ENCODE measurements at places on chromosomes 5 and 9. TPM values are rescaled to one million over a fixed set of nuclear protein-coding genes. Genes with fewer than 3 reads are reported as not detected.

DNA sequence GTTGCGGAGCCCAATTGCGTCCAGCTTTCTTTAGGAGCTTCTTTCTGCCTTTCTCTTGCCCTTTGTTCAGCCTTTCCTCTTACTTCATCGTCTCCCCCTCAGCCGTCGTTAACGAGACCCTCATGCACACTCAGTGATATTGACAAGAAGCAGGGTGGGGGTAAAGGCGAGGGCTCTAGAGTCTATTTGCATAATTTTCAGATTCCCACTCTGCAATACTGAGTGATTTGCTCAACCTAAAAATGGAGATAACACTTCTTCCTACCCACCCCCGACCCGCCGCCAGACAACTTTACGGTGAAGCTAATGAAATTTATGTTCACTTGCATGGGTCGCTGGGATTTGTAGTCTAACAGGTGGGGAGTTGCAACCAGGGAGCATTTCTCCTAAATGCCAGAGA lies 1.3 kb upstream of the TBC1D2 start:
- H3K4me3 ChIP-seq = peak overlapping the region; percentile 94
- no peaks in the 10 kb centered on the region for H3K27me3 ChIP-seq
- peak overlapping the region; percentile 98 for H3K27ac ChIP-seq
- peak; percentile 64 for DNase-seq

GRCh38 chr5:180334751-180335613 lies 18.2 kb downstream of the GFPT2 start:
- no peaks in the 10 kb centered on the region for H3K36me3 ChIP-seq
- H3K4me3 ChIP-seq = no peak overlapping the region
- no peaks in the 10 kb centered on the region for H3K4me1 ChIP-seq
- no peak overlapping the region for H3K27ac ChIP-seq
- peaks cover 15% of the 10 kb centered on the region for H3K27me3 ChIP-seq
- no peak for DNase-seq

GRCh38 chr9:88221105-88221504 lies 82.8 kb upstream of the SPATA31C2 start:
- H3K4me1 ChIP-seq = no peaks in the 10 kb centered on the region
- H3K27ac ChIP-seq = no peak overlapping the region
- H3K36me3 ChIP-seq = no peaks in the 10 kb centered on the region
- peaks cover 5% of the 10 kb centered on the region for H3K27me3 ChIP-seq
- no peak overlapping the region for H3K4me3 ChIP-seq

Gene STPG3
- total RNA-seq = not detected

- peaks cover 27% of the 10 kb centered on the region for H3K27me3 ChIP-seq
- H3K27ac ChIP-seq = peak overlapping the region; percentile 40
- H3K36me3 ChIP-seq = peaks cover 2% of the 10 kb centered on the region
- peak; percentile 74 for DNase-seq
Measured at GRCh38 chr9:125409637-125410521, 148.3 kb downstream of the GAPVD1 start.

GRCh38 chr9:17470036-17470813 lies 108.6 kb upstream of the SH3GL2 start:
- no peak overlapping the region for H3K27ac ChIP-seq
- DNase-seq = no peak
- H3K36me3 ChIP-seq = no peaks in the 10 kb centered on the region

DNA sequence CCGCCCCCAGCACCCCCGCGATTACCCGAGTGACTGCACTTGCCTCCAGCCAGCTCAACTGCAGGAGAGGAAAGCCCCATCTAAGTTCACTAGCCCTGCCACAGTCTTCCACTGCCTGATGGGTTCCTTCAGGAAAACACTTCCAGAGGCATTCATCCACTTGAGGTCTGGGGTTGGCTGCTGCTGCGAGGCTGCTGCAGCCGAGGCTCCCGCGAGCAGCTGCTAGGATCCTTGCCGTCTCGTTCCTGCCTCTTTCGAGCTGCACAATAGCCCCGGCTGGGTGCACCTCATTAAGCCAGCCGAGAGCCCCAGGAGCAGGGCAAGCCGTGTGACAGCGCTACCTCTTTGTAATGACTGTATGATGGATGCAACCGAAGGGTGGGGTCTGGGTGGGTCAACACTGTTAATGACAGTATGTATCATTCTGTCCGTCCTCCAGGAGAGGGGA lies 24.2 kb upstream of the ELAVL2 start:
- H3K4me1 ChIP-seq = peaks cover 3% of the 10 kb centered on the region
- DNase-seq = no peak
- H3K36me3 ChIP-seq = peaks cover 3% of the 10 kb centered on the region
- H3K4me3 ChIP-seq = no peak overlapping the region
- H3K27me3 ChIP-seq = peaks cover 25% of the 10 kb centered on the region
